ENCODE measurements at places on chromosomes 6 and 20.
A peak's percentile ranks its signal among the peaks of the same experiment; 100 is the strongest.

GRCh38 chr6:111129013-111129412 is 41.7 kb downstream of the SLC16A10 start:
- DNase-seq = no peak

GRCh38 chr6:27777126-27777525 is 135.1 kb downstream of the OR2B2 start:
- DNase-seq = peak; percentile 66

- DNase-seq = no peak
Measured at GRCh38 chr6:16292432-16292831, 54.0 kb downstream of the GMPR start.

DNA sequence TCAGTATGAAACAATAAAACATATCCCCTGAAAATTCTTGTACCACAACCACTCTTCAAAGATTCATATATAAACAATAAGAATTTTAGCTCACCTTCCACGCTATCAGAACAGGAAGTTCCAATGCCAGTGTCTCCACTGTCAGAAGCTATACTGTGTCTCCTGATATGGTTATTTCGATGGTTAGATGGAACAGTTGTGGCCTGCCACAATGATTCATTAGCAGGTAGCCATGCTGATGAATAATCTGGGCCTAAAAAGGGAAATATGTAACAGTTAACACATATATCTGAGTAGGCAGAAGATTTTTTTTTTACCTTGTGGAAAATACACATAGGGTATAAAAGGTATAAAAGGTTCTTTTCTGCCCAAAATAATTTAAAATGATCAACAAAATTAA is 19.0 kb downstream of the CEP85L start:
- no peak for DNase-seq

GRCh38 chr6:14333556-14334305 is 216.2 kb downstream of the CD83 start:
- no peak for DNase-seq

GRCh38 chr20:63435552-63435951 is 36.9 kb downstream of the KCNQ2 start:
- no peak for DNase-seq

DNA sequence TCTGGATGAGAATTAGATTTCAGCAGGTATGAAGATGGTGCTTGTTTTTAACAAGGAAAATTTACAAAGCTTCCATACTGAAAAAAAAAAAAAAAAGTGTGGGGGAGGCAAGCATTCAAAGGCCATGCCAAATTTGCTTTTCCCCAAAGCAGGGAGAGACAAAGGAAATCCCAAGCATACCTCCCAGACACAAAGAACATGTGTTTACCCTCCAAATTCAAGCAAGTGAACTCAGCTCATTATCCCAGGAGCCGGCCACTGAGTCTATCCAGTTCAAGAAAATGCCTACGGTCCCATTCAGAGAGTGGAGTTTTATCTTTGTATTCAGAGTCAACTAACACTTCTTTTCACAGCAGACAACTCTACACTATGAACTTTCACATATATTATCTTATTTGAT is 102.7 kb upstream of the ID4 start:
- DNase-seq = no peak

DNA sequence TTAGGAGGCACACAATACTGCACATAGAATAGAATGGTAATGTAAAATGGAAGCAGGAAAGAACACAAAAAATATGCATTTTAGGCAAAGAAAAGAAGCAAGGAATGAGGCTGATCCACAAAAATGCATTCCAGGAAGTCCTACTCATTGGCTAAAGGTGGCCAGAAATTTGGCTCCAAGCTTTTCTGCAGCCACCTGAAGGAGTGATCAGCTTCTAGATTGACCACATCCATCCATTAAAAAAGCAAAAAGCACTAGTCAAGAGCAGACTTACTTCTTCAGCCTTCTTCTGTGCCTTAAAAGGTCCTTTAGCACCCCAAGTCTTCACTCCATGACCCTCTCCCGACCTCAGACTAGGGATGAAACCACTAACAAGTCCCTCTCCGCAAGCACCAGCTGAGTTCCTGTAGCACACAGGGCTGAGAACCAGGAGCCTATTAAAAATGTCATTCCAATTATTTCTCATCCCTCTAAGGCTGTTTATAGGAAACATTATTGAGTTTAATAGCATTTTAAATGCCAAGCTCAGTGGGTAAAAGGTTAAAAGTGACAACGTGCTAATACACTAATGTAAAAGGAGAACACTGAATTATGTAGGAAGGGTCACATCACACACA is 36.5 kb downstream of the TRAM2 start:
- DNase-seq = no peak

GRCh38 chr6:117265410-117266256 is at the start of gene VGLL2:
Gene VGLL2 (plus strand): TSS chr6:117265558. CDS start chr6:117265764, 206 bp downstream.
- DNase-seq = no peak

GRCh38 chr6:141808662-141809061 is 324.1 kb upstream of the GJE1 start:
- DNase-seq = no peak

Data from NCI-H2227 treated with DMSO at 0.1 percent for 48 hours (cell line).